Erythroblast (primary cell): ENCODE measurements at places on chromosomes 4 and X.

- DNase-seq, result no peak
Observed at GRCh38 chrX:17500145-17500579, 125.2 kb downstream of the NHS start.

GRCh38 chr4:25874655-25875054, 11.9 kb upstream of the SEL1L3 start:
- no peak for DNase-seq

GRCh38 chr4:10861036-10861435, 176.5 kb upstream of the CLNK start:
- no peak for DNase-seq

GRCh38 chr4:88522702-88523324, 763 bp downstream of the PYURF start:
- peak; percentile 74 for DNase-seq

DNA sequence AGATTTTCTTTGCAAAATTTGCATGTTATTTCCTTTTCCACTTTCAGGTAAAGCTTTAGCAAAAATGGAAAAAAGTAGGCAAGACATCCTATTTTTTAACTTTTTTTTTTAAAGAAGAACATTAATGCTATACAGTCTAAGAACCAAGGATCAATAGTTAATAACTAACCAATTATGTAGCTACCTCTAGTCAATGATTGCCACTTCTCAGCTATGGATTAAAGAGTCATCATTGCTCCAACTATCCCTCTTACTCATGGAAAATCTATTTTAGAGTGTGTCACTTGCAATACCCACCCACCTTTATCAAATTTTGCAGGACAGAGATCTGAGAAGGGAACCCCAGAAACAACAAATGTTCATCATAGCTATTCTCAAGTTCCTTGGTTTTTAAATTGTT, 223.1 kb downstream of the ANK2 start:
- DNase-seq, result no peak

- no peak for DNase-seq
Observed at GRCh38 chr4:77854431-77855111, 8.1 kb upstream of the MRPL1 start.

- DNase-seq, result no peak
Observed at GRCh38 chr4:185774845-185775680, 36.9 kb downstream of the SORBS2 start.

DNA sequence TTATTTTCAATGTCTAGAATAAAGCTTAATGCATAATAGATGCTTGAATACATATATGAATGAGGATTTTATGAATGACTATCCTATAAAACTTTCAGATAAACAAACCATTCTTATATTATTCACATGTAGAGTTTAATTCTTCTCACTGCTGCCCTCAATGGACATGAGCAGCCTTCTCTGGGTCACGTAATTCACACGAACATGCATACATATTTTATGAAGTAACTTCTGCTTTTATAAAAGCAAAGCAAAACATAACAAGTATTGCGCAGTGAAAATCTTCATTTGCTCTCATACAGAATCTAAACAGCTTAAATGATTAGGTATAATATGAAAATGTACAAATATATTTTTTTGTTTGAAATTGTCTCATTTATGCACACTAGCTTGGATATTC, 116.7 kb downstream of the TMA16 start:
- DNase-seq, result no peak

DNA sequence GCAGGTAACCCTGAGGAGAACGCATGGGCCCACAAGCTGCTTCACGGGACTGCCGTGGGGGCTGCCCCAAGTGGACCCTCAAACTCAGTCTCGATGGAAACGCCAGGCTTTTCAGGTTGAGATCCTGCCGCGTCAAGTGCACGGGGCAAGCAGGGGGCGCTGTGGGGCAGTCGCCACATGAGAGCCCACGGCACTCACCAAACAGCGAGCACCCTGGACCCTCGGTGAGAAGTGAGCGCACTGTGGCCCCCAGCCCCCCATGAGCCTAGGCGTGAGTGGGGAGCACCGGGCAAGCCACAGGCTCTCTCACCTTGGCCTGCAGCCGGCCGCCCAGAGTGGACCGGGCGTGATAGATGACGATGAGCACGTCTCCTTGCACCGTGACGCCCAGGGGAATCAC, 50.9 kb upstream of the CPLX1 start:
- DNase-seq, result peak; percentile 34

DNA sequence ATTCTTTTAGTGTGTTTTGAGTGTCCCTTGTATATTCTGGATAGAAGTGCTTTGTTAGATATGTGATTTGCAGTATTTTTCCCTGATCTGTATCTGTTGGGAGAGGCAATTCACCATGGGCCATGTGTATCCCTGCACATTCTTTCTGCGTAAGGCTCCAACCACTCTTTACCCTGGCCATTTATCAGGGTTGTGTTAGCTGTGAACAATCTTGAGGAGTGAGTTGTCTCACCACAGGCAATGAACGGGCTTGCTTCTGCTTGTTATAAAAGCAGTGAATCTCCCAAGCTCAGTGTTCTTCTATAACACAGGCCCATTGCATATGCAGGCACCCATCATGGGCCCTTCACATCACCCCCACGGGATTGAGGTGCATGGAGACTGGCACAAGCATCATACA, 18.9 kb upstream of the SMIM10 start:
- DNase-seq, result no peak

DNA sequence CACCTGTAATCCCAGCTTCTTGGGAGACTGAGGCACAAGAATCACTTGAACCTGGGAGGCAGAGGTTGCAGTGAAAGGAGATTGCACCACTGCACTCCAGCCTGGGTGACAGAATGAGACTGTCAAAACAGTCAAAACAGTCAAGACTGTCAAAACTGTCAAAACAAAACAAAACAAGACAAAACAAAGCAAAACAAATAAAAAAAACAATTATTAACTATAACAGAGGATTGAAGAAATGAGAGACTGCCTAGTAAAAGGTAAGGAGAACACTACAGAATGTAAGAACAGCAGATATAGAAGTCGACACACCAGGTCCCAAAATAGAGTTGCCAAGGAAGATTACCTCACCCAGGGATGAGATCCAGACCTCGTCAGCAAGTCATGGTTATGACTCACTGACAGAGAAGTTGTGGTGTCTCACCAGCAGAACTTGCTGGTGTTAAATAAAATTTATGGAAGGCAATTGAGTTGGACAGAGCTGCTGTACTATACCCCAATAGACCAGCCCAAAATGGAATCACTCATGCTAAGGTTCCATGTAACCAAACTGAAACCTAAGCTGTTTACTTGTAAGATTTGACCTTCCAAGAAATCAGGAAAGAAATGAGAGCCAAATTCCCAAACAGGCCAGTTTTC, 32.1 kb upstream of the GK start:
- no peak for DNase-seq

DNA sequence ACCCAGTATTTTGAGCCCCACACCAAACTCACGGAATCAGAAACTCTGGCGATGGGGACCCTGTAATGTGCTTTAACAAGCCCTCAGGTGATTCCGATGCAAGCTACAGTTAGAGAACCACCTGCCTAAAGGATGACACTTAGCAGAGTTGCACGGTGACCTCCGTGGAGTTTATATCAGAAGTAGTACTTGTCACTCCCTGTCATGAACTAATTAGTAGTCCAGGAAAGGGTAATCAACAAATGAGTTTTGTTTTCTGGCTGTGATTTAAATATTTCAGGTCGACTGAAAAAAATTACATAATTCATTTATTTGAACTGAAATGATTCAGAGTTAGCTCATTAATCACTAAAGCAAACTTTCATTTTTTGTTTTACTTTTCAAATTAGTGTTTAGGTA, 56.4 kb downstream of the TMA16 start:
- no peak for DNase-seq

GRCh38 chr4:144403893-144404292, 242.1 kb upstream of the HHIP start:
- DNase-seq, result no peak

DNA sequence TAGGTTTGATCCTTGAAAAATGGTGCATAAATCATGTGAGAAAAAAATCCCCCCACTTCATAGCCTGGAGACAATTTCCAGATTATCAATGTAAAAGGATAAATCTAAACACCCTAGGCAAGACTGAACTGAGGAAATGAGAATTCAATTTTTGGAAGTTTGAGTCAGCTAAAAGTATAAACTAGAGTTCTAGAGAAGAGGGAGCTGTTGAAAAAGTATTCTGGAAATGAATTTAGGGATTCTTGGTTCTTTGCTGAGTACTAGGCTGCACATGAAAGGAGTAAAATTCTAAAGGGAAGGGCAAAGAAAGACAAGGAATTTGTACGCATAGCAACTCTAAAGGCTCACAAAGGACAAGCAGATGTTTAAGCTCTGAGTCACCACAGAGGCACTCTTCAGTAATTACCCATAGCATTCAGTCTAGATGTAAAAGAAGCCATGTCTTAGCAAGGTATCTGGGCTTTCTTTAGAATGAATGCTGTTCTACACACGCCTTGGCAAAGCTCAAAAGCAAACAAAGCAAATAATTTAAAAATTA, 896.5 kb downstream of the PDHA2 start:
- no peak for DNase-seq

DNA sequence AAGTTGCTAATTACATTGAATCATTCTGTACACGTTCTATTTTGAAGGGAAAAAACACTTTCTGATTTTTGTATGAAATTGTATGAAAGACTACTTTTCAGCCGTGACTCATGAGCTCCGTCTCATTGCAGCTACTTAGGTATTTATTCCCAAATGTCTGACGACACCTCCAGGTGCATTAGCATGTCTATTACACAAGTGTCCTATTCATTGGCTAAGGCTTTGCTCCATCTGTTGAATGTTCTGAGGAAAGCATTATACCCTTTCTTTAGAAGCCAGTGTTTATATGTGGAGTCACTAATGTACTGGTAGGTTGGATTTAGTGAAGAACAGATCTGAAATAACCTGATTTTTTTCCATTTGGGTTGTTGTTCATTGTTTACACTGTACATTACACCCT, 51.8 kb downstream of the MAP7D3 start:
- DNase-seq, result no peak

DNA sequence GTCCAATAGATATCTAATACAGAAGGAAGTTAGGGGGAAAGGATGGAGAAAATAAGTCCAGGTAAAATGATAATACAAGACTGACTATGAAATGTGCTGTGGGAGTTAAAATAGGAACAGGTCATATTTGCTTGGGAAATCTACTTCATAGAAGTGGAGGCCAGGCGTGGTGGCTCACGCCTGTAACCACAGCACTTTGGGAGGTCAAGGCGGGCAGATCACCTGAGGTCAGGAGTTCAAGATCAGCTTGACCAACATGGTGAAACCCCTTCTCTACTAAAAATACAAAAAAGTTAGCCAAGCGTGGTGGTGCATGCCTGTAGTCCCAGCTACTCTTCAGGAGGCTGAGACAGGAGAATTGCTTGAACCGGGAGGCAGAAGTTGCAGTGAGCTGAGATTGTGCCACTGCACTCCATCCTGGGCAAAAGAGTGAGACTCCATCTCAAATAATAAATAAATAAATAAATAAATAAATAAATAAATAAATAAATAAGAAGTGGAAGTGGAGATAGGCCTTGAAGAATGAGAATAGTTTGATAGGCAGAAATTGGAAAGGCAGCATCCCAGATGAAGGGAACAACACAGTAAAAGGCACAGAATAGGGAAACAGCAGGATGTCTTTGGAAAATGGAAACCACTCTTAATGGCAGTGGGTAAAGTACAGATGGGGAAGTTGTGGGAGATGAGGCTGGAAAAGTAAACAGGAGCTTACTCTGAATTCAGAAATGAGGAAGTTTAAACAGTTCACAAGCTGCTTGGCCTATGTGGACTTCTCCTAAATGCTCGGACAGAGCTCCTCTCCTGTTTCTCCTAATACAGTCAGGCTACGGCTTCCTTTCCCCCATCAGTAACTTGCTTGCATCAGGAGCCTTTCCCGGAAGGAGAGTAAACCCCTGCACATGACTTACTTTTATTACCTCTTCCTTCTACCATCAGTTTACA, 15.1 kb upstream of the GK start:
- DNase-seq, result no peak

GRCh38 chrX:7154041-7154597, 6.2 kb upstream of the PUDP start:
- DNase-seq, result no peak

GRCh38 chr4:125115476-125115875, 199.3 kb upstream of the FAT4 start:
- DNase-seq, result no peak

- no peak for DNase-seq
Observed at GRCh38 chr4:87451537-87451936, 29.2 kb downstream of the NUDT9 start.

DNA sequence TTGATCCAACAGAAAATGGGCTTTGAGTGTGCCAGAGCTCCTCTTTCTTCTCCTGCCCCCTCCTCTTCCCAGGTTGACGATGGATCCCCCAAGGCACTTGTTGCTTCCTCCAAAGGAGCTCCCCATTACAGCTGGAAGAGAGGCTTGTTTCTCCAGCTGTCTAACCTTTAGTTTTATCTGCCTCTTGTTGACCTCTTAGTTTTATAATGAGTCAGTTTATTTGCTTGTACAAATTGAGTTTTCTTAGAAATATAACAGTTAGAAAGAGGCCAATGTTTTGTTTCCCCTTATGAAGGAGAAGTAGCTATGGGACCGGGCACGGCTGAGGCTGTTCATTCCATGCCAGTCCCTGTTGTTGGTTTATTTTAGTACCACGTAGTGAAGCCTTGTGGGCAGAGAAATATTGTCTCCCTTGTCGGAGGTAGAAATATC, 158.2 kb downstream of the SPRY1 start:
- DNase-seq, result no peak

DNA sequence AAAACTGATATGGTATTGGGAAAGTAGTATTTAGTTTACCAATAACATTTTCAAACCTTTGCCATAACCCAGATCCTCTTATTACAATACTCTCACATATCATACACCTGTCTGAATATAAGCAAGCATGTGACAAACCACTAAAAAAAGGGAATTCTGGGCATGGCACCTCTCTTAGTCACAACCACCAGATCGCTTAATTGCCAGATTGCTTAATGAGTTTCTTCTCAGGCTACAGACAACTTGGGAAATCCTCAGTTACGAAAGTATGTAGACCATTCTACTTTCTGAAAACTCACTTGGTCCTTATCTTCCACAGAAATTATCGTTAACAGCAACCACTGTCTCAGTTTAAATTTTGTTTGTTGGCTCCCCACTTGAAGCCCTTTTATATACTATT, 2.1 kb downstream of the NAF1 start:
- DNase-seq, result peak; percentile 13

DNA sequence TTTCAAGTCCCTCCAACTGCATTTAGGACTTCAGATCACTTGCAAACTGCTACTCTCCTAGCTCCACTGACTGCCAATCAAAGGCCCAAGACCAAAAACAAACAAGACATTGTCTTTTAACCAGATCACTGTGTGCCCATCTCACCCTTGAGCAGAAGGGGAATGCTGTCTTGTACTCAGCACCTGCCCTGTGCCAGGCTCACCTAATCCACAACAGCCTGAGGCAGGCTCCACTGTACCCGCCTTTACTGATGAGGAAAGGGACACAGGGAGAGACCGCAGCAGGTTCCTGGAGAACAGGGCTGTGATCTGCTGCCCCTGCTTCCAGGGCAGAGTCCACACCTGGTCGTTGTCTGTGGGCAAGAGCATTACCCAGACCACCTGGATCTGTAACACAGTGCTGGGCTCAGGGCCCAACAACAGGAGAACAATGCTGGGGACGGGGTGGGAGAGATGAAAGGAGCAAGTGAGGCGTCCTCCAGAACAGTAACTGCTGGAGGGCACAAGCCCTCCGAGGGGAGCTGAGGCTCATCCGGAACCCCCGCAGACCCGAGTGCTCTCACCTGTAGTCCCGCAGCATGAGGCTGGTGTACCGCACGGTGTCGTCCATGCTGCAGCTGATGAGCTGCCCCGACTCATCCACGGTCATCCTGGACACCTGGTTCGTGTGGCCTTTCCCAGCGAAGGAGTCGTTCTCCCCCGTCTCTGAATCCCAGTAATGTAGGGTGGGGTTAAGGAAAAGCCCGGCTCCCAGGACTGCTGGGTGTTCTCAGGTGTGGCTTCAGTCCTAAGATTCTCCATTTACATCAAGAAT, 33.9 kb downstream of the WDR1 start:
- no peak for DNase-seq
